Effector CD8-positive, alpha-beta T cell (primary cell): ENCODE measurements at places on chromosomes 2 and 18.

- DNase-seq: no peak
Observed at GRCh38 chr2:47204691-47205090, 49.6 kb upstream of the STPG4 start.

DNA sequence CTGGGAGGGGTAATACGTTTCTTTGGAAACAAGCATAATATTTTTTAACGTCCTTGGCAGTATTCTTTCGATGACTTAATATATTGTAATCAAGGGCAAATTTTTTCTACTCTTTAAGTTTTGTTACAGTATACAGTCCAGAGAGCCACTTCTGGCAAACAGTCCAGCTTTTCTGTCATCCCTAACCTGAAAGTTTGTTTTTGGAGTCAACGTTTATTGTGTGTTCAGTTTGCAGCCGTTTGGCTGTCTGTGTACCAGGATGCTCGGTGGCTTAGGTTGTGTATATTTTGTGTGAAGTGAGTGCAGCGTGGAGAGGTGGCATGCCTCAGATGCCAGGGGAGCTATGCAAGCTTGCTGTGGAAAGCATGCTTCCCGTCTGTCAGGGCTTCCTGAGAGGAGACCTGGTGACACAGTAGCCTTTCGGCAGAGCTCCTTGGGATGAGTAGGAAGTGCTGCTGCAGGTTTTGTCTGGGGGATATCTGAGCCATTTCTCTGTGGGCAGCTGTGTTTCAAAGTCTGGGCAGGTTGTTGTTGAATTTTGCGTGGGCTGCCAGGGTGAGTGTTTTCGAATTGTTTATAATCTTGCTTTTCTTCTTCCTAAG, 14.7 kb downstream of the MAP3K20 start:
- DNase-seq: no peak

DNA sequence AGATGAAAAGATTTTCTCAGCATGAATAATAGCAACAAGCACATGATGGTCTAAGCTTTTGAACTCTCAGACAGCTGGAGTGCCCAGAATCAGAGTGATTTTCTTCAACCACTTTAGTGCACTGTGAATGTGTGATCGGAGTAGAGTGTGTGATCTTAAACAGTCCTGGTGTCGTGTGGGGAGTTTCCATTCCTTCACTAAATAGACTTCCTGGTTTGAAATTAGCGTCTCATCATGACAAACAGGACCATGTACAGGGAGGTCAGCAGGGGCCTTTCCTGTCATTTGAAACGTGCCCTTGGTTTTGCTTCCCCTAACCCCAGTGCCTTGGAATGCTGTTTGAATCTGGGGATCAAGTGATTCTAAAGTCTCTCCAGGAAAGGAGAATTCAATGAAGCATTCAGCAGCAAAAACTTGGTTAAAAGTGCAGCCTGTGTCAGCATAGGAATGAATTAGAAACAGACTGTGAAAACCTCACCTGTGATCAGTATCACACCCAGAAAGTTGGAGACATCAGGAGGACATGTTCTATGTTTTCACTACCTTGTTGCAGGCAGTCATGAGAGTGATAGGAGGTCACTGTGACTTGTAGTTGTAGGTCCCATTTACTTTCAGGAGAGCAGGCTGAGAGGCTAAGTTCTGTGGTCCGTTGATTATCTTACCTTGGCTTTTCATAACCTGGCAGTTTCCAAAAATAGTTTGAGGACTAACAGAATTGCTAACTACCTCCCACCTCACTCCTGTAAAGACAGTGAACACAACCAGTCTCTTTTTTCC, 400.3 kb downstream of the MTX2 start:
- no peak for DNase-seq

DNA sequence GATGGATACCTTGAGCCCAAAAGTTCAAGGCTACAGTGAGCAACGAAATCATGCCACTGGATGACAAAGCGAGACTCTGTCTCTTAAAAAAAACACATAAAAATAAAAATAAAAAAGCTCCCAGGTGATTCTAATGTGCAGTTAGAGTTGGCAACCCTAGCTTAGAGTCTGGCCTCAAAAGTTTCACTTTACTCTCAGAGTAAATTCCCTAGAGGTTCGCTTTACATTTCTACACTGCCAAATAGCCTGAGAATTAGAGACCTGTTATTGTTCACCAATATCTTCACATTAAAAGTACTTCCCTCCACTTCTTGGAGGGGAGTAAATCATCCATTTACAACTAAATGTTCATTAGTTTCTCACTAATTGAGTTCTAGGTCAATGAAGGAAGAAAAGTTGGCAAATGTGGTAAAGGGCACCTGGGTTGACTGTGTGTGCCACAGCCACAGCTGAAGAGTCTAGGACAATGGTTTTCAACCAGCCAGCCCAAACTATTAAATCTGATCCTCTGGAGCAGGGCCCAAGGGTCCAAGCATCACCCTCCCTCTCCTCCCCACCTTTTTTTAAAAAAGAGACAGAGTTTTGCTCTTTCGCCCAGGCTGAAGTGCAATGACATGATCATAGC, 15.2 kb upstream of the TMEM37 start:
- DNase-seq: no peak

DNA sequence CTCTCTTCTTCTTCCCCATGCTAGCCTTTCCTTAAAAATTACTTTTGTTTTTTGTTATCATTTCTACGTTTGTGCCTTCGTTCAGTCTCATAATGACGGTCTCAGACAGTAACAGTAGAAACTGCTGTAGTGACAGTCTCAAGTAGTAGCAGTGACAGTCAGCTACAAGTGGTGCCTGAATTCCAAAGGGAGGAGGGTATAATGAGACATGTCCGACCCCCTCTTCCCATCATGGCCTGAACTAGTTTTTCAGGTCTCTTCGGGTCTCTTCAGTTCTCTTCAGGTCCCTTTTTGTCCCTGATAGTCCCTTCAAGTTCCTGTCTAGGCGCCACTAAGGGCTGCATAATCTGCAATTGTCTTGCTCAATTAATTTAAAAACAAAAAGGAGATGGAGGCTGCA, 12.6 kb downstream of the TMEM131 start:
- no peak for DNase-seq

- no peak for DNase-seq
Observed at GRCh38 chr2:202632682-202633290, 2.0 kb upstream of the FAM117B start.

DNA sequence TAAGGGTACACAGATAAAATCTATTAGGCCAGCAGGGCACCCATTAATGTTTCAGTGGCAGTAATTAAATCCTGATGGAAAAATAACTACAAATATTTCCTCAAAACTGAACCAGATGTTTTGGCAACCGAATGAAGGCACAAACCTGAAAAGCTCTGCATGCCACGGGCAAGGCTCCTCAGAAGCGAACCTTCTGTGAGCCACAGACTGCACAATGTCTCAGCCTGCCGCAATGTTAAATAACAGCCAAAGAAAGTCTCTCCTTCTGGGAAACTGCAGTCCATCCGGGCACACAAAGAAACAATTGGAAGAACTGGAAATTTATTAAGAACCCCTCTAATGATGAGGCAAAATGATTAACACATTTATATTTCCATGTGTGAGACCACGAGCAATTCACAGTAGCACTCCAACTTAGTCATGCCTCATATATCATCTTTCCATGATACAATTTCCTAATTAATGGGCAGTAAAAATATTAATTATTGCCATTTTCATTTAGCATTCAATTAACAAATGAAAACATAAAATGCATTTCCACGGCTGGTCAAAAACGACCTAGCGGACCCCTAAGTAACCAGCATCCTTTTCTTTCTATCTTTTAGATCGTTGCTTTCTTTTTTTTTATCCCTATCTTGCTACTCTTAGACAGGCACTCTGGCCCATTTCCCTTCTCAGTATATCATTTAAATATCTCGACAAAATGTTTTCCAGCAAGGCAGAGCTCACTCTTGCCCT, 237.5 kb downstream of the EPHA4 start:
- no peak for DNase-seq

- no peak for DNase-seq
Observed at GRCh38 chr2:179233083-179233490, 31.5 kb downstream of the SESTD1 start.

- DNase-seq: no peak
Observed at GRCh38 chr18:52612406-52612805, 272.4 kb downstream of the DCC start.

GRCh38 chr2:207135801-207136457, 29.8 kb downstream of the KLF7 start:
- DNase-seq: no peak

DNA sequence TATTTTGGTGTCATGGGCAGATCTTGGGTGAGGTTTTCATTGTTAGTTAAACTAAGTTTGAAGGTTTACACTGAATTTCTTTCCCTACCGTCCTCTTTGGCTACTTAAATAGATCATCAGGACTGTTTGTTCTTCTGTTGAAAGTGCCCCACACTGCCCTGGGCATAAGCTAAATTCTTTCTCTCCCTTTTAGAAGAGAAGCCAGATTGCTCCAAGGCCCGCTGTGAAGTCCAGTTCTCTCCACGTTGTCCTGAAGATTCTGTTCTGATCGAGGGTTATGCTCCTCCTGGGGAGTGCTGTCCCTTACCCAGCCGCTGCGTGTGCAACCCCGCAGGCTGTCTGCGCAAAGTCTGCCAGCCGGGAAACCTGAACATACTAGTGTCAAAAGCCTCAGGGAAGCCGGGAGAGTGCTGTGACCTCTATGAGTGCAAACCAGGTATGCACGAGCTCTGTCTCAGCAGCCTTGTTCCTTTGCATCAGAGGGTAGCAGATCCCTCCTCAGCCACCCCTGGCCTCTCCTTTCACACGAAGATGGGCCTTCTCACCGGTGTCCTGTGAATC, 85.6 kb downstream of the CRIM1 start:
- no peak for DNase-seq

GRCh38 chr18:74797577-74798151, 200.0 kb downstream of the ZNF407 start:
- no peak for DNase-seq

DNA sequence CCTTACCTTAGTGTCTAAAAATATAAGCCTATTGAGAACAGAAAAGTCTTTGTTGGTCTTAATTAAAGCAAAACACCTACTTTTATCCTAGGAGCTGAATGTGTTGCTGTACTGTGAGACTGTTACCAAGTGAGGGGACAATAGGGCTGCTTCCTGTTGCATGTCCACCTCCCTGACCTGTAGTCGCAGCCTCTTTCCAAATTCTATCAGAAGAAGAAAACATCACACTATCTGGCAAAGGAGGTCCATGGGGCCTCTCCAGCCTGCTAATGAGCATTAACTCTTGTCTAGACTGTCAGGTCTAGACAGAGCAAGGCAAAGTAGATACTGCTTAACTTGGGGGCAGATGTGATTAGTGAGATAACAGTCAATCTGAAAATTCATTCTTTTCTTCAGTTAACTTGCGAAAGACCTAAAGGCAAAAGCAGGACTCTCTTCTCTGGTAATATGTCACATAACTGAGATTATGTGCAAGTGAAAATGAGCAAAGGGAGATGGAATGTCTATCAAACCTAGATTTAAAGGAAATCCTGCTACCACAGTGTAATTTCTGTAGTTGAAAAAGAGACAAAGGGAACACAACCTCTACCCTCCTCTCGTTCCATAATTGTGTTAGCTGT, 66.9 kb downstream of the CDH20 start:
- DNase-seq: no peak

DNA sequence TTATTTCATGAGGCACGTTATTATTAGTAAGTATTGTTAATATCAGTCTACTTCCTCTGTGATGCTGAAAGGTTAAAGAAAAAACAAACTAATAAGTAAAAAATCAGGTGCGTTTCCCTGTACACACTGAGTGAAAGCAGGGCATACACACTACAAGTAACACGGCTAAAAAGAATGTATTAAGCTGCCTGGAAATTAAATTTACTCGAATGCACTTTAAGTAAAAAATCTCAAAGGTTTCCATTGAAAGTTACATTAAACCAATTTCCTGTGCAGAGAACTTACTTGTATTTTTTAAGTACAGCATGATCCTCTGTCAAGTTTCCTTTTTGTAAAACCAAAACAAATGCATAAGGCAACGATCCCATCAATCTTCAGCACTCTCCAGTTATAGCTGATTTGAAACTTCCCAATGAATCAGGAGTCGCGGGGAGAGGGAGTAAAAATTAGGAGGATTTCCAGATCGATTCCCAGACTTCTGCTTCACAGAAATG, 633 bp downstream of the BCL2 start:
- no peak for DNase-seq

GRCh38 chr18:66640431-66640830, 36.5 kb upstream of the CDH19 start:
- no peak for DNase-seq

GRCh38 chr2:42025151-42025582, 22.7 kb upstream of the PKDCC start:
- DNase-seq: no peak

DNA sequence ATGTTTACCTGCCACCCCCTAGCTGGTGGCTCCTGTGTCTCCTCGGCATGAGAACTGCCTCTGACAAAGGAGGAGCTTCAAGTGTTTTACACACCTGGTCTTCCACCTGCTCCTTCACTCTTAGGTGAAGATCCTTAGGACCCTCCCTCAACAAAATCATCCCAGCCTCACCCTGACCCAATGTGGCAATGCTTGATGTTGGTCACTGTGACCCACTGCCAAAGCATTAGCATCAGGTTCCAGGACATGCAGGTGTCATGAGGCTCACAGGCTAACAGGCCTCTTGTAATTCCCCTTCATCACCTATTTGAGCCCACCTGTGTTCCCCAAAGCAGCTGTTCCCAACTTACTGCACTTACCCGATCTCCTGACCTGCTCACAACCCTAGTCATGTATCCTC, 9.8 kb downstream of the FZD5 start:
- no peak for DNase-seq

- no peak for DNase-seq
Observed at GRCh38 chr2:67201521-67201920, 195.6 kb upstream of the ETAA1 start.

- DNase-seq: no peak
Observed at GRCh38 chr2:239895669-239896068, 129.5 kb downstream of the NDUFA10 start.

DNA sequence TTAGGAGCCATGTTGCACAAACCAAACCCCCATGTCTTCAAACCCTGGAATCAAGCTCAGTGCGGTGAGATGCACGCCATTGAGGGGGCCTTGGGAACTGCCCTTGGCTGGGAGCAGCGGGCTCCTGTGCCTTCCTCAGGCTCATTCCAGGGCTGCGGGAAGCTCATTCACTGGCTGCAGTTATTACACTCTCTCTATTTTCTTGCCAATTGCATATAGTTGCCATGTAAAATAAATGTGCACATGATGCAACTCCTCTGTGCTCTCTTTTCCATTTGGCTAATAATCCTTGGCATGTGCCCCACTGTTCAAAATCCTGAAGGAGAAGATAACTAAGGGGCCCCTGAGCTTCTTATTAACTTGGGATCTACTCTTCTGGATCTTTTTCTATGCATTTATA, 74.7 kb downstream of the KCTD1 start:
- DNase-seq: no peak
